RWPE1 (cell line): ENCODE measurements at places on chromosomes 7 and 10.

GRCh38 chr10:104762793-104763192 lies 121.7 kb downstream of the SORCS3 start:
- no peak for DNase-seq

DNA sequence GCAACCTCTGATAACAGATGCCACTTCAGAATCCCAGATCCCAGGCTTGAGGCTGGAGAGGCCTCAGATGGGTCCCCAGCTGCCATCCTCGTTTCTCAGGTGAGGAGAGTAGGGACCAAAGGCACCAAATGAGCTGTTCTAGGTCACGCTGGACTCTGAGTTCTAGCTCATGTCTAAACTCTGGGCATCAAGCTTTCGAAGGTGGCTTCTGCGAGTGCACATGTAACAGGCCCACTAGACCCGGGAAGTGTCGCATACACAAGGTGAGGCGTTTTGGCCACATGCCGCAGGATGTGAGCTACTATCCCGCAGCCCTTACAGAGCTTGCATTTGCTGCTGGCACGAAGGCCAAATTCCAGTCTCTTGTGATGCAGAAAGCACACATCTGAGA lies 355.1 kb upstream of the SHH start:
- no peak for DNase-seq

GRCh38 chr7:75739796-75740672 lies 1.3 kb upstream of the HIP1 start:
- DNase-seq: no peak

DNA sequence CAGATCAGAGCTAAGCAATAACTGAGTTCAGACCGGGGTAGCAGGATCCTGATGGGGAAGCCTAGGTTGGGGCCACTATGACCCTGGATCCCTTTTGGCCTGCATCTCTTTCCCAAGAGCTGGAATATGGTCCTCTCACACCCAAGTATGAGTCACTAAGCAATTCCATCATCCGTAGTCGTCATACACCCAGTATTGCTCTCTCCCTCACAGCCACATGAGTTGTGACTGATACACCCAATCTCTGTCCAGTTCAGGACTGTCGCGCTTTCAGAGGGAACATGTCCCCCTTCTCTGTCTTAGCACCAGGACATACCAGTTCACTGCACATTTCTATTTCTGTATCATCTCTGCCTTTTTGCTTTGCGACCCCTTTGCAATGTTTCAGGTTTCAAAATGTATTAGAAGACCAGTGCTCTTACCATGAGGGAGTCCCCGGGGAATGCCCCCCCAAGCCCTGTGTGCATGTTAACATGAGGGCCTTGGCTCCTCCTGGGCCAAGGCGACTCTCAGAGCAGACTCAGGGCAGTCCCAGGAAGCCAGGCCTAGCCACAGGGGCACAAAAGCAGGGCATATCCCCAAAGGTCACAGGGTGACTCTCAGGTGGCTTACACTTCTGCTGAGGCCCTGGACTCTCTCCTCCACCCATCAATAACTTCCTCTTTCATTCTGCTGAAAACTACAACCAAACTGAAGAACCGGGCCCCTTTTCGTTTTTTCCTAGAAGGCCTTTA lies 75.3 kb upstream of the SAMD8 start:
- peak; percentile 53 for DNase-seq

- no peak for DNase-seq
These were observed 64.6 kb upstream of the COL13A1 start for GRCh38 chr10:69736886-69737641.

- DNase-seq: no peak
These were observed 30.7 kb downstream of the DUSP5 start for GRCh38 chr10:110528224-110528996.

DNA sequence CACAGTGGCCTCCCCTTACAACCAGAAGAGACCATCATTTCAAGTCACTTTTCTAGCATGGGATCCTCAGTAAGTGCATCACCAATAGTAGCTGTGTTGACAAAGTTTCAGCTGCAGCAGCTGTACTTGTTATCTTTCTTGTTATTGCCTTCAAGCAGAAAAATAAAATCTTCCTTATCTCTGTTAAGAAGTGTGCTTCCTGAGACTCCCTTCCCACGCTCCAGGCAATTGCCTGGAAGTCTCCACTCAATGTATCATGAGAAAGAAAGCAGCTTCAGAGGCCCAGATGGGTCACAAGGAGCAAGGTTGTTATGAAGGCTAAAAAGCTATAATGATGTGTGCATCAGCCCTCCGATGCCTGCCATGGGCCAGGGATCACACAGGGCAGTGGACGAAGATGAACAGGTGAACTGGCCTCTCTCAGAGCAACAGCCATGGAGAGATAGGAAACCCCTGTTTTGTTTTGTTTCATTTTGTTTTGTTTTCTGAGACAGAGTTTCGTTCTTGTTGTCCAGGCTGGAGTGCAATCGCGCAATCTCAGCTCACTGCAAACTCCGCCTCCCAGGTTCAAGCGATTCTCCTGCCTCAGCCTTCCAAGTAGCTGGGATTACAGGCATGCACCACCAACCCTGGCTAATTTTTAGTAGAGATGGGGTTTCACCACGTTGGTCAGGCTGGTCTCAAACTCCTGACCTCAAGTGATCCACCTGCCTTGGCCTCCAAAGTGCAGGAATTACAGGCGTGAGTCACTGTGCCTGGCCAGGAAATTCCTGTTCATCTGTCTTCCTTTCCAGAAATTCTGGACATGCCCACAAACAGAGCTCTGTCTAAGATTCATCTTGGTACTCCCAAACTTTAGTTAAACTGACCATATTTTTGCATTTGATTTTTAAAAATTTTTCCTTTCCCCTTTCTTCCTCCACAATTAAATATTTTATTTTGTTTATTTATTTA lies 340.5 kb downstream of the TNS3 start:
- DNase-seq: no peak

GRCh38 chr10:132972149-132972985 lies 30.0 kb upstream of the CFAP46 start:
- DNase-seq: no peak

DNA sequence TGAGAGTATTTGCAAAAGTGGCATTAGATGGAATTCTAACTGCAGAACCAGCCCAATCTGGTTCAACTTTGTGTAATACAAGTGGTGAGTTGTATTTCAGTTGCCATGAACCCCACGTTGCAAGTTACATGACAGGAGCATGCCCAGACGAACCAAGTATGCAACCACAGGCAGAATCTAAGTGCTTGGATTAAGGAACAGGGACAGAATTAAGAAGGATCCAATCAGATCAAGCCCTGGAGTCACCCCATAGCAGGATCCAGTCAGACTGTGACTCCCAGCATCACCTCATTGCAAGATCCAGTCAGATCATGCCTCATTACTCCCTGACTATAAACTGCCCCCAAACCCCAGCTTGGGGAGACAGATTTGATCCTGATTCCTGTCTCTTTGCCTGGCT lies 388.7 kb upstream of the NRP1 start:
- DNase-seq: no peak

DNA sequence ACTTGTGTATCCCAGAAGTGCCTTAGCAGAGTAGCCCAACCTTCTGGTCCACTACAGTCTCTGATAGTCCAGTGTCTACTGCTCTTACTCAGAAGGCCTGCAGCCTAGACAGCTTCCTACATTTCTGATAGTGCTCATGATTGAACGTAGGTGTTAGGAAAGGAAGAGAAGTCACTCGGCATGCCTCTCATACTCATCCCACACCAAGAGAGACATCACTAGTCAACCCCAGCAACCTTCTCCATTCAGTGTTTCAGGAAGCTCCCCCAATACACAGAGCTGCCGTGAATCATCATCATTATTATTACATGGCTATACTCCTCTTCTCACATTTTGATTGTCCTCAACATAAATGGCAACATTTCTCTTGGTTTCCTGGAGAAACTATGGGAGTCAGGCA lies 166.4 kb downstream of the COBL start:
- no peak for DNase-seq

DNA sequence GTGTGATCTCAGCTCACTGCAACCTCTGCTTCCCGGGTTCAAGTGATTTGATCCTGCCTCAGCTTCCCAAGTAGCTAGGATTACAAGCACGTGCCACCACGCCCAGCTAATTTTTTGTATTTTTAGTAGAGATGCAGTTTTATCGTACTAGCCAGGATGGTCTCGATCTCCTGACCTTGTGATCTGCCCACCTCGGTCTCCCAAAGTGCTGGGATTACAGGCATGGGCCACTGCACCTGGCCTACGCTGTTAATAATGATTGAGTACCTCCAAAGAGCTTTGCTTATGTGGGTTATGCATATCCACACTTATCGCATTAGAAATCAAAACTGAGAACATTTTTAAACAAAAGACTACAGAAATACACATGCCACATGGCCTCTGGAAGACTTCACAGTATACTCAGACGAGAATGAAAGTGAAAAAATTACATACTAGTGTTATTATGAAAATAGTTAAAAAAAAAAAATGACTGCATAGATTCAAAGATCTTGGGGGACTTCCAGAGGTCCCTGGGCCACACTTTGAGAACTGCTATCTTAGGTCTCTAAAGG lies 25.4 kb downstream of the RPP38 start:
- DNase-seq: no peak

GRCh38 chr10:29588629-29589421 lies 45.9 kb downstream of the SVIL start:
- no peak for DNase-seq

GRCh38 chr10:32109603-32110002 lies 53.4 kb upstream of the KIF5B start:
- no peak for DNase-seq

DNA sequence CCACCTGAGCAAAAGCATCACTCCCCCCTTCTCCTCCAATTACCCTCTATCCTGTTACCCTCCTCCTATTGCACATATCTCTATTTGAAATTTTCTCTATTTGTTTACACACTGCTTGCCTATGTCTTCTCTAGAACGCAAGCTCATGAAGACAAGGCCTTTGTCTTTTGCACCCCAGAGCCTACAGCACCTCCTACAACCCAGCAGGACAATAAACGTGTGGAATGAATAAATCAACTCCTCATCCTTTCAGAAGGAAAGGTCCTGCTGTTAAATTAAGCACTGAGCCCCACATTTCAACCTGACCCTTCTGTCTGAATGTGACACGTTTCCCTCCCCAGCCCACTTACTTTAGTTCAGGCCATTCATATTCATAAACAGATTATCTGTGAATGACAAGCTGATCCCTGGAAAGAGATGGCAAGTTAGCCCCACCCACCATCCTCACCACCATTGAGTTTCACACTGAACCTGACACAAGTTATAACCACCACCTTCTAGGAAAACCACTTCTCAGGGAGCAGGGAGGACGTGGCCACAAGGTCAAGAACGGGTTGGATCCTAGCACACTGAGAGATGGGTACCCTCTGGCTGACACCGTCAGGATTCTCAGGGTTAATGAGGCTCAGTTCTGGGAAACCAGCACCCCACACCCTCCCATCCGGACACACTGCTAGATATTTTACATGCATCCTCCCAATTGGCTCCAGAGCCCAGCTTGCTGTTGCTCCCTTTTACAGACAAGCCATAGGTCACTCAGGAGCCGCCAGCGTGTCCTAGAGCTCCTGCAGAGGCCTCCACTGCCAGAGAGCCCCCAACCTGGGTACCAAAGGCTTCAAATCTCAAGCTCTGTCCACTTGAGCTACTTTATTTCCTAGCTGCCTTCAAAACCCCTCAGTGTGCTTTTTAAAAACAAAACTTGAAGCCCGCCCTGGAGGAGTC lies 934 bp downstream of the PRTFDC1 start:
- DNase-seq: no peak

GRCh38 chr10:109894516-109894915 lies 28.8 kb downstream of the XPNPEP1 start:
- DNase-seq: peak; percentile 74

- peak; percentile 43 for DNase-seq
These were observed 31.9 kb downstream of the HEPACAM2 start for GRCh38 chr7:93194386-93194785.

GRCh38 chr7:11274074-11274473 lies 300.4 kb downstream of the PHF14 start:
- no peak for DNase-seq

GRCh38 chr7:26686448-26686981 lies 177.9 kb downstream of the SKAP2 start:
- no peak for DNase-seq

GRCh38 chr7:46264646-46265045 lies 343.6 kb upstream of the IGFBP3 start:
- DNase-seq: no peak

- DNase-seq: no peak
These were observed 96.9 kb upstream of the ZNF438 start for GRCh38 chr10:31128536-31128935.

- DNase-seq: peak; percentile 48
These were observed 18.8 kb upstream of the MINDY3 start for GRCh38 chr10:15879058-15879457.

- no peak for DNase-seq
These were observed 16.2 kb upstream of the TES start for GRCh38 chr7:116194115-116194514.

GRCh38 chr7:151875942-151876898 lies 695 bp downstream of the PRKAG2 start:
- DNase-seq: peak; percentile 38

- DNase-seq: no peak
These were observed 3.1 kb upstream of the SLC13A4 start for GRCh38 chr7:135731131-135731530.

GRCh38 chr10:46538155-46538554 lies 18.3 kb downstream of the GPRIN2 start:
- no peak for DNase-seq

- no peak for DNase-seq
These were observed 106.8 kb upstream of the PDCD4 start for GRCh38 chr10:110764793-110765512.

DNA sequence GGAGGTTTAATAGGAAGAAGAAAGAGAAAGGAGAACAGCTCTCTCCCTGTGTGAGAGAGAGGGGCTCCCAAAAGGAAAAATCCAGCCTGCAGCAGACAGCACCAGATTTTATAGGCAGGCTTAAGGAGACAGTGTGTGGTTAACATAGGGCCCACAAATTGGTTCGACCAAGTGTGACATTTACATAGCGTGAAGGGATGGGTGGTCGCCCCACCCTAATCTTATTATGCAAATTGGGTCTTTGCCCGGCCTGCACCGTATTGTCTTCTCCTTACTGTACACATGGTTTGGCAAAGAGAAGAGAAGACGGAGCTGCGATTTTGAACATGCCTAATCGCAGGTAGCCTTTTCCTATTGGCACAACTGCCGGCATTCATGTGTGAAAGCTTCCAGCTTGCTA lies 756.3 kb downstream of the NXPH1 start:
- no peak for DNase-seq

DNA sequence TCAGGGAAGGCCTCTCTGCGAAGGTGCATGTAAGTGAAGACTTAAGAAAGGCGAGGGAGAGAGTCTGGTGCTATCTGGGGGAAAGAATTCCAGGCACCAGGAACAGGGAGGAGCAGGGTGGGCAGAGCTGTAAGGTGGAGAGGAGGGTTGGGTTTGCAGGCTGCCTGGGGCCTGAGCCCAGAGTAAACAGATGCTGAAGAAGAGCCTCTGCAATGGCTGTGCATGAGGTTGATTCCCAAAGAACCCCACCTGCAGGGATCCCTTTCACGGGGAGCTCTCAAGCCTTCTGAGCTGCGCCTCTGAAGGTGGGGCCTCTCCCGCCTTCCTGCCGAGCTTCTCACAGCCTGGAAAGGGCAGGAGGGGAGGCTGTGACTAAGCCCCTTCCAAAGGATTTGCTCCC lies 115.1 kb downstream of the RNF216 start:
- no peak for DNase-seq

GRCh38 chr7:116429986-116430619 lies 69.4 kb upstream of the CAV2 start:
- DNase-seq: no peak
